ENCODE measurements at places on chromosomes 7 and 10. TPM values are rescaled to one million over a fixed set of nuclear protein-coding genes. Genes with fewer than 3 reads are reported as not detected.
A peak's percentile ranks its signal among the peaks of the same experiment; 100 is the strongest.

ZMYND11 gene
- total RNA-seq: 47.9 TPM

LRRC4 gene
- 1.2 TPM for total RNA-seq

MMD2 gene
- total RNA-seq: not detected

CPED1 gene
- total RNA-seq: not detected

GRCh38 chr10:23804125-23804524 lies 365.2 kb downstream of the OTUD1 start:
- no peak for DNase-seq
- no peaks in the 10 kb centered on the region for H3K4me1 ChIP-seq
- H3K36me3 ChIP-seq: no peaks in the 10 kb centered on the region
- H3K27me3 ChIP-seq: no peaks in the 10 kb centered on the region

DNA sequence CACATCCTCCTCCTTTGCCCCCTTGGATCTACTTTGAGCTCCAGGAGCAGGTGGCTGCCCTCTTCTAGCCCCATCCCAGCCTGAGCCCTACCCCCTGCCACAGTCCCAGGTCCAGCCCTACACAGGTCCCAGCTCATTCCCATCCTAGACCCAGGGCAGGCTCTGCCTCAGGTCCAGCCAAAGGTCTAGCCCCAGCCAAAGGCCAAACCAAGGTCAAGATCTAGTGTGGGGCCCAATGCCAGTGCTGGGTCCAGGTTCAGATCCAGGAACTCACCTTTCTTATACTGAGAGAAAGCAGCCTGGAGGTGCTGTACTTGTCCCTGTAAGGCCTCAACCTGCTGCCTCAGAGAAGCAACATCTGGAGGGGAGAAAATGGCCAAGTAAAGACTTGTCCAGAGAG lies 8.5 kb downstream of the SFTPD start:
- H3K27me3 ChIP-seq: no peaks in the 10 kb centered on the region
- no peak overlapping the region for H3K4me3 ChIP-seq
- no peak overlapping the region for H3K27ac ChIP-seq
- H3K36me3 ChIP-seq: no peaks in the 10 kb centered on the region
- no peak for DNase-seq
- peaks cover 45% of the 10 kb centered on the region for H3K4me1 ChIP-seq

- no peaks in the 10 kb centered on the region for H3K27me3 ChIP-seq
- H3K4me1 ChIP-seq: peaks cover 13% of the 10 kb centered on the region
- peak; percentile 26 for DNase-seq
- no peak overlapping the region for H3K4me3 ChIP-seq
- no peak overlapping the region for H3K27ac ChIP-seq
- H3K36me3 ChIP-seq: no peaks in the 10 kb centered on the region
Observed at GRCh38 chr7:87144173-87144657, 8.0 kb upstream of the DMTF1 start.

- H3K36me3 ChIP-seq: no peaks in the 10 kb centered on the region
- no peaks in the 10 kb centered on the region for H3K4me1 ChIP-seq
- no peaks in the 10 kb centered on the region for H3K27me3 ChIP-seq
- no peak overlapping the region for H3K4me3 ChIP-seq
- no peak overlapping the region for H3K27ac ChIP-seq
Observed at GRCh38 chr7:120337308-120337907, 64.4 kb downstream of the KCND2 start.

GRCh38 chr10:60731134-60731885 lies 47.0 kb upstream of the CDK1 start:
- H3K4me1 ChIP-seq: peaks cover 21% of the 10 kb centered on the region
- H3K4me3 ChIP-seq: peak overlapping the region; percentile 68
- H3K27me3 ChIP-seq: no peaks in the 10 kb centered on the region
- H3K36me3 ChIP-seq: no peaks in the 10 kb centered on the region
- DNase-seq: peak; percentile 70

DNA sequence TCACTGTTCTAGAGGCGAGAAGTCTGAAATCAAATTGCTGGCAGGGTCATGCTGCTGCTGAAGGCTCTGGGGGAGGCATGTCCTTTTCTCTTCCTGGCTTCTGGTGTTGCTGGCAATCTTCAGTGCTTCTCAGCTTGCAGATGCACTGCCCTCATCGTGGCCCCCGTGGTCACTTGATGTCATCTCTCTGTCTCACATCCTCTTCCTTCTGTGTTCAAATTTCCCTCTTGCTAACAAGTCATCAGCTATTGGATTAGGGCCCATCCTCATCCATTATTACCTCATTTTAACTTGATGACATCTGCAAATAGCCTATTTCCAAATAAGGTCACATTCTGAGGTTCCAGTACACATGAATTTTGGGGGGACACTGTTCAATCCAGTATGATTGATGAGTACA lies 36.6 kb upstream of the SRGN start:
- DNase-seq: no peak
- no peaks in the 10 kb centered on the region for H3K27me3 ChIP-seq
- no peaks in the 10 kb centered on the region for H3K36me3 ChIP-seq
- no peak overlapping the region for H3K4me3 ChIP-seq
- no peaks in the 10 kb centered on the region for H3K4me1 ChIP-seq

DNA sequence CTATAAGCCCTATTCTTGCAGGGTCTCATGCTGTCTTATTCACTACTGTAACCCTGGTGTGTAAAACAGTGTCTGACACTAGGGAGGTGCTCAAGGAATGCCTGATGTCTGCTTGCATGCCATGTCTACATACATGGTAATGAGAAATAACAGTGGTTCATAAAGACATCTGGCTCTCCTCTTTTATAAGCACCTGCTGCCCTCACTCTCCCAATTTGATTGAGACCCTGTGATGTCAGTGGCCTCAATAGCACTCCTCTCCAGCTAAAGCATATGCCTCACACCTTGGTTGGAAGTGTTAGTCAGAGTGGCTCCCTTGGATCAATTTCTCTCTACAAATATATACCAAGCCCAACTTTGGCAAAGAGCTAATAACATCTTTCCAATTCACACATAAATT lies 30.6 kb downstream of the ANK3 start:
- no peak for DNase-seq
- H3K36me3 ChIP-seq: no peaks in the 10 kb centered on the region
- H3K4me1 ChIP-seq: peaks cover 11% of the 10 kb centered on the region
- no peak overlapping the region for H3K27ac ChIP-seq
- H3K4me3 ChIP-seq: no peak overlapping the region
- H3K27me3 ChIP-seq: no peaks in the 10 kb centered on the region

DNA sequence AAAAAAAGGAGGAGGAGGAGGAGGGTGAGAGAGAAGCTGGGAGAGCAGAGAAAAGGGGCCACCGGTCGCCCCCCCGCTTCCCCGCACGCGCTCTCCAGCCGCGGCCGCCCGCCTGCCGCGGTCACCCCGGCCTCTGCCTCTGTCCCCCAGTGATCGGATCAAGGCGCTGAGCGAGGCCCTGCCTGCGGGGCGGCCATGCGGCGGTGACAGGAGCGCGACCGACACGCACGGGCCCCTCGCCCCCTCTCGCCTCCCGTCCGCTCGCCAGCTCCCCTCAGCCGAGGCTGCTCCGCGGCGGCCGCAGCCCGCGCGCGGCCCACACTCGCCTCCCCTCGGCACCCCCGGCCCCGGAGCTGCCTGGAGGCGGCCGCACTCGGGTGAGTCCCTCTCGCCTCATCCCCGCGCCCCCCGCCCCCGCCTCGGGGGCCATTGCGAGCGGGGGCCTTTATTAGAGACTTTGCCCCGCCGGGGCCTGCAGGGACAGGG lies at the start of gene GTF2I:
TSS of gene GTF2I (plus strand) at position 27 of the 486 bp plus-strand sequence. CDS start 31,411 bp downstream, outside the sequence.
- peaks cover 54% of the 10 kb centered on the region for H3K4me1 ChIP-seq
- H3K36me3 ChIP-seq: no peaks in the 10 kb centered on the region
- no peaks in the 10 kb centered on the region for H3K27me3 ChIP-seq
- peak within 1 kb of the TSS; percentile 88 for H3K4me3 ChIP-seq
- H3K27ac ChIP-seq: peak within 1 kb of the TSS; percentile 78

- peak; percentile 65 for DNase-seq
Observed at GRCh38 chr7:35519971-35520809, 174.7 kb downstream of the HERPUD2 start.

- H3K27me3 ChIP-seq: no peaks in the 10 kb centered on the region
- H3K4me1 ChIP-seq: no peaks in the 10 kb centered on the region
- H3K27ac ChIP-seq: no peak overlapping the region
Observed at GRCh38 chr7:32217341-32218153, 147.3 kb upstream of the PDE1C start.

DNA sequence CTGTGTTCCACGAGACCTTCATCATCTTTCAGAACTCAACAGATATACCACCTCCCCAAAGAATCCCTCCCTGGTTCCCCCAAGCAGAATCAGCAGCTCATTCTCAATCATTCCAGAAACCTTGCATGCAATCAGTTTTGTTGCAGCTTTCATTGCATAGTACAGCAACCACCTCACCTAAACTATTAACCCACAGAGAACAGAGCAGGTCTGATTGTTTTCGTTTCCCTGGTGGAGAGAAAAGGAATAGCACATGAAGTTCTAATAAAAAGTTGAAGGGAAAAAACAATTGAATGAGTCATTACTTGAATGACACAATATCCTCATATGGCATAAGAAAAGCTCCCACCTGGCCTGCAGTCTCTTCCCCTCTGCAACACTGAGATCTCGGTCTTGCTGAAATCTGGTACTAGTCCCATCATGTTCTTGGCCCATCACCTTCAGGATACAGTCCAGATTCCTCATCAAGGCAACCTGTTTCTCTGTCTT lies 147.1 kb upstream of the GDF10 start:
- no peaks in the 10 kb centered on the region for H3K36me3 ChIP-seq
- no peaks in the 10 kb centered on the region for H3K4me1 ChIP-seq
- peaks cover 3% of the 10 kb centered on the region for H3K27me3 ChIP-seq
- no peak overlapping the region for H3K4me3 ChIP-seq

GRCh38 chr10:33878238-33878786 lies 543.8 kb upstream of the NRP1 start:
- H3K4me3 ChIP-seq: no peak overlapping the region
- no peaks in the 10 kb centered on the region for H3K27me3 ChIP-seq
- H3K4me1 ChIP-seq: no peaks in the 10 kb centered on the region
- H3K36me3 ChIP-seq: no peaks in the 10 kb centered on the region
- no peak for DNase-seq

DNA sequence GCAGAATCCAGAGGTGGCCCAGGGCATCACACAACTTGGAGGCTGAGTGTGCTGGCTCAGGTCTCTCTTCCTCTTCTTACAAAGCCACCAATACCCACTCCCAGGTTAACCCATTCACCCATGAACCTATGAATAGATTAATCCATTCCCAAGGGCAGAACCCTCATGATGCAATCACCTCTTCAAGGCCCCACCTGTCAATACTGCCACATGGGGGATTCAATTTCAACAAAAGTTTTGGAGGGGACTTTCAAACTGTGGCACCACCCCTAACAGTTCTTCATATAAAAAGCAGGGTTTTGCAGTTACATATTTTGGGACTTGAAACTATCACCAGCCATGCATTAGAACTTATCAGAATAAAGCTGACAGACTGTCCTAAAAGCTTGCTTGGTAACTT lies 193.6 kb upstream of the RNF32 start:
- H3K27ac ChIP-seq: no peak overlapping the region
- DNase-seq: no peak
- H3K27me3 ChIP-seq: no peaks in the 10 kb centered on the region
- H3K4me3 ChIP-seq: no peak overlapping the region

DNA sequence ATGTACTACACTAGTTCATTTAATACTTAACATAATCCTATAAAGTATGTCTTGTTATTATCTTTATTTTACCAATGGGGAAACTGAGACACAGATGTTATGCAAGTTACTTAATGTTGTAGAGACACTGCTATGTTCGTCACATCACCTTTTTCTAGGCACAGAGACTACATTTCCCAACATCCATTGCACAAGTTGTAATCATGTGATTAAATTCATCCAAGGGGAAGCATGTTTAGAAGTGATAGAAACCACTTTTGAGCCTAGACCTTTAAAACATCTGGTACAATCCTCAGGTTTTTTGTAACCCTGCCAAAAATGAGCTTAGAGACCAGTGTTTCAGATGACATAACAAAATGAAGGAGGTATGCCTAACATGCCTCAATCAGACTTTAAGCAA lies 386.8 kb upstream of the HPS1 start:
- no peaks in the 10 kb centered on the region for H3K4me1 ChIP-seq
- no peak overlapping the region for H3K27ac ChIP-seq
- no peaks in the 10 kb centered on the region for H3K36me3 ChIP-seq
- no peak for DNase-seq

- H3K36me3 ChIP-seq: no peaks in the 10 kb centered on the region
- no peak for DNase-seq
- no peak overlapping the region for H3K27ac ChIP-seq
- no peak overlapping the region for H3K4me3 ChIP-seq
Observed at GRCh38 chr10:69710008-69710888, 80.2 kb downstream of the FAM241B start.

DNA sequence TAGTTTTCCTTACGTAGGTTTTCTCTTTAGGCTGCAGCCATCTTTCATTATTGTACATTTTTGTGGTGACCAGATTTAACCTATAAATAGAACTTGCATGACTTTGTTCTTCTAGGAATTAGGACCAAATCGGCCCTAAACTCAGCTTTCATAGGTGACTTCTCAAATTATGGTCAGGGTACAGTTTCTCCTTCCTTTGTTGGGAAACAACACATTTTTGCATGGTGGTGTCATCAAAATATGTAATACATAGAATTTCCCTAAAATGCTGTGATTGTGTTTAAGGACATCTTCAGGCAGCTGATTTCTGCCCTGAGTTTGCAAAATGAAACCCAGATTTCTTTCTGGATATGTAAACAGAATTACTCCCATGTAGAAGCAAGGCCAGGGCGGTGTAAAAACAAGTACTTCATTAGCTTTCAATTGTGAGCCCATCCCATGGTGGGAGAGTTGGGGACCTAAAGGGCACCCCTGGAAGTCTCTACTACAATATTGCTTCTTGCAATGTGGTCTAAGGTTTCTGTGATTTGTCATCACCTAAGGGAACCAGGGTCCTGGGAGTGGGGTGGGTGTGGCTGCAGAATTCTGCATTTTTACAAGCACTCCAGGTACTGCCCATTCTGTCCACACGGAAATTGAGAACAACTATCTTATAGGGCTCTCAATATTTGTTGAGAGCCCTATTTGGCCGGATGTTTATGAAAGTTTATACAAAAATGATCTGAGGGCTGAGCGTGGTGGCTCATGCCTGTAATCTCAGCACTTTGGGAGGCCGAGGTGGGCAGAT lies 121.0 kb upstream of the FAM171A1 start:
- no peak overlapping the region for H3K4me3 ChIP-seq
- no peak for DNase-seq
- no peaks in the 10 kb centered on the region for H3K27me3 ChIP-seq
- no peaks in the 10 kb centered on the region for H3K4me1 ChIP-seq
- H3K27ac ChIP-seq: no peak overlapping the region

DNA sequence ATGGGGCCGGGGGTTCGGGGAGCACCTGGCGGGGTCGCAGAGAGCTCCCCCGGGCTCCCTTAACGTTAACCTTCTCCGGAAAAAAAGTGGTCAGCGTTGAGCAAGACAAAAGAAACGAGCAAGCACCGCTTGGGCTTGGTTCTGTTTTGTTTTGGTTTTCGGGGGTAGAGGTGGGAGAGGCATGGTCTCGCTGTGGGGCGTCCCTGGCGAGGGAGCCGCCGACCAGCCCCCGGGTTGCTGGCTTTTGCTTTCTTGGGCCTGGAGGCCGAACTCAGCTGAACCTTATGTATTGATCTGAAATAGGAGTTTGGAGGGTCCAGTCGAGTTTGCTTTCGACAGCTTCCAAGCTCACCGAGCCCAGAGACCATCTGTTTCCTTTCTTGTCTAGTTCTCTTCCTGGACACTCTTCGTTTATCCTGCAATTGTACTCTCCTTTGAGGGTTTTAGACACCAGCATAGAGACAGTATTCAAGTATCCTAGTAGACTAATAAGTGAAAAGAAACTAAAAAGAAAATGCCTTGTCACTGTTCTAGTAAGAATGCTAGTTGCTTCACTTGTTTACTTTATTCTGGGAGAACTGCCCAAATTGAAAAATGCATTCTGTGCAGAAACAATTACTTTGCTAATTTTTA lies 980 bp downstream of the FHIP2A start:
- H3K27ac ChIP-seq: peak overlapping the region; percentile 55
- H3K4me3 ChIP-seq: peak overlapping the region; percentile 72

GRCh38 chr10:23693501-23693901 lies 254.6 kb downstream of the OTUD1 start:
- no peak overlapping the region for H3K27ac ChIP-seq
- no peaks in the 10 kb centered on the region for H3K4me1 ChIP-seq
- DNase-seq: no peak
- peaks cover 39% of the 10 kb centered on the region for H3K27me3 ChIP-seq
- H3K4me3 ChIP-seq: no peak overlapping the region
- no peaks in the 10 kb centered on the region for H3K36me3 ChIP-seq
